CD8-positive, alpha-beta memory T cell (primary cell): ENCODE measurements at places on chromosomes 16 and 17. TPM values are rescaled to one million over a fixed set of nuclear protein-coding genes. Genes with fewer than 3 reads are reported as not detected.
A peak's percentile ranks its signal among the peaks of the same experiment; 100 is the strongest.

The WNK4 gene
- 0.55 TPM for total RNA-seq

DNA sequence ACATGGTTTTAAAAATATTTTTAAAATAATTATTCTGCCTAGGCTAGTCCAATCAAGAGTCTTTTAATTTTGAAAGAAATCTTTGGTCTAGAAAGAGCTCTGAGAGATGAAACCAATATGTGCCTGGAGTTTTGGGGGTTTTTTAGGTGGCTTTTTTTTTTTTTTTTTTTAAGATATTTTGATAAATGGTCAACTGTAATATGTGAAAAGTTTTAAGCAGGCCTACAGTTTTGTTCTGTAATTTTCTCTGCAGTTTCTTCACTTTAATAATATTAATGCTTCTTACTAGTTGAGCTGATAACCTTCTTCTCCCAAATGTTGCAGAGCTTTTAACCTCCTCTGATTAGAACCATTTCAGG is 45.1 kb downstream of the OMG start:
- H3K27ac ChIP-seq: no peak overlapping the region
- DNase-seq: no peak

- no peaks in the 10 kb centered on the region for H3K36me3 ChIP-seq
- H3K27ac ChIP-seq: no peak overlapping the region
- H3K4me1 ChIP-seq: no peaks in the 10 kb centered on the region
- DNase-seq: no peak
- no peak overlapping the region for H3K4me3 ChIP-seq
Measured at GRCh38 chr17:28267720-28268609, 51.0 kb upstream of the TMEM97 start.

GRCh38 chr17:60130466-60130865 is 19.3 kb upstream of the CA4 start:
- H3K36me3 ChIP-seq: no peaks in the 10 kb centered on the region
- no peak overlapping the region for H3K27ac ChIP-seq
- no peaks in the 10 kb centered on the region for H3K27me3 ChIP-seq

- H3K27me3 ChIP-seq: no peaks in the 10 kb centered on the region
- no peak overlapping the region for H3K27ac ChIP-seq
- DNase-seq: no peak
- peaks cover 7% of the 10 kb centered on the region for H3K36me3 ChIP-seq
- no peak overlapping the region for H3K4me3 ChIP-seq
Measured at GRCh38 chr16:29858149-29858849, 4.7 kb downstream of the CDIPT start.

GRCh38 chr17:77610972-77611521 is 347.5 kb upstream of the TNRC6C start:
- DNase-seq: no peak
- no peaks in the 10 kb centered on the region for H3K36me3 ChIP-seq
- no peaks in the 10 kb centered on the region for H3K27me3 ChIP-seq
- no peak overlapping the region for H3K27ac ChIP-seq
- H3K4me1 ChIP-seq: peaks cover 22% of the 10 kb centered on the region
- H3K4me3 ChIP-seq: peak overlapping the region; percentile 50

- no peak for DNase-seq
- no peak overlapping the region for H3K27ac ChIP-seq
- H3K4me3 ChIP-seq: no peak overlapping the region
- H3K27me3 ChIP-seq: no peaks in the 10 kb centered on the region
- H3K36me3 ChIP-seq: peaks cover 42% of the 10 kb centered on the region
- no peaks in the 10 kb centered on the region for H3K4me1 ChIP-seq
Measured at GRCh38 chr16:25161753-25162367, 50.3 kb downstream of the LCMT1 start.

DNA sequence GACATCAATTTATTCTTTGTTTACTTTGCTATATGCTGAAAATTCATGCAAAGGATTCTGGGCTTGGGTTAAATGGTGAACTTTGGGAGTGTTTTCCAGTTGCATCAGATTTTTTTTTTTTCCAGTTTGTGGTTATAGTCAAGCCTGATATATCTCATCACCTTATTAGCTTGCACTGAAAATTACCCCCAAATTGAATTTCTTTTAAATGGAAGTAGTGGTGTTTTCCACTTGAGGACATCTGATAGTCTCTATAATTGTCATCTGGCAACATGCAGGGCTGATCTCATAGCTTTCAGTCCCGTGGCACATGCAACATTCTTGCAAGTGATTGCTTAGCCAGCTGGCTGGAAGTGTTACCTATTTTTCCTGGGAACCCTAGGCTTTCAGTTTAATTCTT is 4.7 kb upstream of the KRTAP3-1 start:
- no peak for DNase-seq
- H3K36me3 ChIP-seq: no peaks in the 10 kb centered on the region
- H3K4me3 ChIP-seq: no peak overlapping the region

- no peaks in the 10 kb centered on the region for H3K27me3 ChIP-seq
- H3K4me3 ChIP-seq: peak overlapping the region; percentile 58
- no peaks in the 10 kb centered on the region for H3K36me3 ChIP-seq
- H3K27ac ChIP-seq: no peak overlapping the region
- H3K4me1 ChIP-seq: peaks cover 21% of the 10 kb centered on the region
Measured at GRCh38 chr16:66408163-66409048, 18.7 kb upstream of the BEAN1 start.

- H3K27me3 ChIP-seq: no peaks in the 10 kb centered on the region
- peaks cover 36% of the 10 kb centered on the region for H3K4me1 ChIP-seq
- no peak overlapping the region for H3K4me3 ChIP-seq
- DNase-seq: no peak
- H3K36me3 ChIP-seq: no peaks in the 10 kb centered on the region
- H3K27ac ChIP-seq: no peak overlapping the region
Measured at GRCh38 chr16:31696968-31697743, 169.5 kb downstream of the AHSP start.

DNA sequence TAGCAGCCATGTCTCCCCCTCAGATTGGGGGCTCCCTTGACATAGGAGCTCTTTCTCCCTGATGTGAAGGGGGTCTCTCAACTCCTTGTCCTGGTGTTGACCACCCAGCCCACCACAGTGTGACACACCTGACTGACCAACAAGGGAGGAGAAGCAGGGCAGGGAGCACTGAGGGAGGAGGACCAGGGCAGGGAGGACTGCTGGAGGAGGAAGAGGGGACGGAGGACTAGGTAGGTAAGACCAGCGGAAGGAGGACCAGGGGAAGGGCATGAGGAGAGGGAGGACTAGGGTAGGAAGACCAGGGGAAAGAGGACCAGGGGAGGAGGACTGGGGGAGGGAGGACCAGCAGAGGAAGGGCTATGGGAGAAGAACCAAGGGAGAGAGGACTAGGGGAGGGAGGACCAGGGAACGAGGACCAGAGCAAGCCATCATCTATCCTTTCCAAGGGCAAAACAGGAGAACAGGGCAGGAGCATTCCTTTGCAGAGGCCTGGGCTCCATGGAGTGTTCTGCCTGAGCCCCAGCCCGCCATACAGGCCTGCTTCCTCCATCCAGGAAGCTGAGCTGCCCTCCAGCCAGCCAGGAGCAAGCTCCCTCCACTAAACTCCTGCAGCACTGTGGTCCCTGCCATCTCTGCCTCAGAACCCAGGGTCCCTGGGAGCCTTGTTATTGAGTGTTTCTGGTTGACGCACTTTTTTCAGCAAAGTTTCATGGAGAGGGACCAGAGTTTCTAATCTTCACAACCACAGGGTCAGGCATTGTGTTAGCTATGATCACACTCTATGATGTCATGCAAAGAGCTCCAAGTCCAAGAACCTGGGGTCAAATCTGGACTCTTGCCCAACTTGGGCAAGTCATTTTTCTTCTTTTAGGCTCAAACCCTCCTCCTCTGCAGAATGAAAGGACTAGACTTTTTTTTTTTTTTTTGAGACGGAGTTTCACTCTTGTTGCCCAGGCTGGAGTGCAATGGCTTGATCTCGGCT is 15.4 kb upstream of the KRT17 start:
- H3K4me3 ChIP-seq: no peak overlapping the region
- H3K4me1 ChIP-seq: no peaks in the 10 kb centered on the region
- H3K27me3 ChIP-seq: no peaks in the 10 kb centered on the region
- DNase-seq: no peak

The SLC4A1 gene
- total RNA-seq: not detected

The ZPBP2 gene
- 0.58 TPM for total RNA-seq

DNA sequence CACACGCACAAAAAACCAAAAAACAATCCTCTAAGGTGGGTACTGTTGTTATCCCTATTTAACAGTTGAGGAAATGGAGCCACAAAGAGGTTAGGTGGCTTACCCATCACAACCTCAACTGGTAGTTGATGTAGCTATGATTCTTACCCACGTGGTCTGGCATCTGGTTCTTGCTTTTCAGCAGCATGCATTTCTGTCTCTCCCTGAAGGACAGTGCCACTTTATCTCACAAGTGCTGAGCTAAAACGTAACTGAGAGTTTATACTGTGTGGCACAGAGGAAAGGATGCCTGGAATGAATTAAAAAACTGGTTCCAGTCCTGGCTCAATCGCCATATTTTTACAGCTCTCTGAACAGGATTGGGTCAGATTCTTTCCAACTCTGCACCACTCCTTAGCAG is 1.9 kb upstream of the CORO6 start:
- H3K4me3 ChIP-seq: no peak overlapping the region
- H3K4me1 ChIP-seq: peaks cover 22% of the 10 kb centered on the region
- no peak overlapping the region for H3K27ac ChIP-seq
- DNase-seq: no peak

DNA sequence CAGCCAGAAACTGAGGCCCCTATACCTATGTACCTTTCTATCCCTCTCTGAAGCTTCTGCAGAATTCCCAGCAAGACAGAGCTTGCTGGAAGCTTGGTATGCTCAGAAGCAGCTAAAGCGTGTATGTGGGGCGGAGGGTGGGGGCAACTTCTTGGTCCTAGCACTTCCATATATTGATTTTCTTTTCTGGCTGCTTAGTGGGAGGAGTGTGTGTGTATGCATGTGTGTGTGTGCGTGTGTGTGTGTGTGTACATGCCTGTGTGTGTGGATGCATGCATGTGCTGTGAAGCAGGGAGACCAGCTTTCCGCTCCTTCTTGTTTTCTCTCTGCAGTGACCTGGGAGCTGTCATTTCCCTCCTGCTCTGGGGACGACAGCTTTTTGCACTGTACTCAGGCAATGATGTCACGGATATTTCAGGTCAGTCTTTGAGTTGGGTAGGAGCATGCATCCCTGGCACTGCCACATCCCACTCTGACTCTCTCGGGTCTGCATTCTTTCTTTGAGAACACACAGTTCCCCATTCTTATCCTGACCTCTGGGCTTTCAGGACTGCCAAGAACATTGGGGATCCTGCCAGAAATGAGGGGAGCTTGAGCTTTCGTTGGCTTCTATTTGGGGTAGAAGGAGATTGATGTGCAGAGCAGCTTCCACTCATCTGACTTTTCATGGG is 10.7 kb downstream of the HPR start:
- H3K27ac ChIP-seq: no peak overlapping the region
- no peak overlapping the region for H3K4me3 ChIP-seq
- H3K36me3 ChIP-seq: no peaks in the 10 kb centered on the region
- no peaks in the 10 kb centered on the region for H3K4me1 ChIP-seq
- DNase-seq: no peak
- no peaks in the 10 kb centered on the region for H3K27me3 ChIP-seq

The CSH2 gene
- not detected for total RNA-seq

DNA sequence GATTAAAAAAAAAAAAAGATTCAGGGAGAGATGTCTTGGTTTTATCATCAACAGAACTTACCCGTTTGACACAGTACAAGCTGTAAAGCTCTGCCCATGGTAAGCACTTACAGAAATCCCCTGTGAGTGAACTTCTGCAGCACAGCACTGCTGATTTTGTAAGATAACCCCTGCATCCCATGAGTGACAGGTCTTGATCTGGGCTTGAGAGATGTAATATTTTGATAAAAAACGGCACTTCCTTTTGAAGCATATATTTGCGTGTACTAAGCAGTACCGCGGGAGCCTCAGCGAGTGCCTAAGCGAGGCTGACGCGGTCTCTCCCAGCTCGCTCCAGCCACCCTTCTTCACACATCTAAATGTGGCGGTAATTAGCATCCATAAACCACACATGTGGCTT is 50.5 kb downstream of the IKZF3 start:
- H3K27ac ChIP-seq: peak overlapping the region; percentile 5
- no peaks in the 10 kb centered on the region for H3K27me3 ChIP-seq
- H3K4me1 ChIP-seq: peaks cover 76% of the 10 kb centered on the region
- peak overlapping the region; percentile 13 for H3K4me3 ChIP-seq

GRCh38 chr17:44956998-44957981 is 9.7 kb upstream of the KIF18B start:
- H3K27me3 ChIP-seq: peaks cover 19% of the 10 kb centered on the region
- no peak for DNase-seq
- no peaks in the 10 kb centered on the region for H3K36me3 ChIP-seq
- H3K4me3 ChIP-seq: no peak overlapping the region

GRCh38 chr16:47460359-47460710 is 528 bp downstream of the ITFG1 start:
- DNase-seq: no peak
- H3K27ac ChIP-seq: peak overlapping the region; percentile 93
- H3K36me3 ChIP-seq: peaks cover 6% of the 10 kb centered on the region
- peak overlapping the region; percentile 84 for H3K4me3 ChIP-seq
- no peaks in the 10 kb centered on the region for H3K27me3 ChIP-seq
- H3K4me1 ChIP-seq: peaks cover 33% of the 10 kb centered on the region

DNA sequence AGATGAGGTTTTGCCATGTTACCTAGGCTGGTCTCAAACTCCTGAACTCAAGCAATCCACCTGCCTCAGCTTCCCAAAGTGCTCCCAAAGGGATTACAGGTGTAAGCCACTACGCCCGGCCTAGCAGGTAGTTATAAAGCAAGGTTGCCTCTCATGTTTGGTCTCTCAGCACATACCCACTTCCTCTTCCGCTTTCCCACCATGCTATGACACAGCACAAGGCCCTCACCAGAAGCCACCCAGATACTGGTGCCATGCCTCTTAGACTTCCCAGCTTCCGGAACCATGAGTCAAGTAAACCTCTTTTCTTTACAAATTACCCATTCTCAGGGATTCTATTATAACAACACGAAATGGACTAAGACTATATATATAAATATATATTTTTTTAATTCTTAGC is 143.6 kb downstream of the COPRS start:
- no peak for DNase-seq
- no peak overlapping the region for H3K4me3 ChIP-seq
- H3K36me3 ChIP-seq: no peaks in the 10 kb centered on the region

The SLC16A11 gene
- 1.8 TPM for total RNA-seq

- no peak for DNase-seq
- no peak overlapping the region for H3K27ac ChIP-seq
- no peaks in the 10 kb centered on the region for H3K4me1 ChIP-seq
- no peaks in the 10 kb centered on the region for H3K27me3 ChIP-seq
- H3K4me3 ChIP-seq: no peak overlapping the region
- H3K36me3 ChIP-seq: no peaks in the 10 kb centered on the region
Measured at GRCh38 chr16:87131996-87132345, 185.2 kb downstream of the C16orf95 start.

The GPR139 gene
- not detected for total RNA-seq

- no peak overlapping the region for H3K27ac ChIP-seq
- H3K4me1 ChIP-seq: no peaks in the 10 kb centered on the region
- no peak overlapping the region for H3K4me3 ChIP-seq
Measured at GRCh38 chr16:46638947-46639925, 18.1 kb upstream of the SHCBP1 start.
